Skin of body (tissue), 3 donors: ENCODE measurements at places on chromosomes 11 and 22.

GRCh38 chr11:124800226-124800929, at the start of gene MSANTD2:
Gene MSANTD2, minus strand, starts transcription at chr11:124800406. Its CDS starts 26 bp downstream, at chr11:124800380.
- DNase-seq = peak; percentile 91

DNA sequence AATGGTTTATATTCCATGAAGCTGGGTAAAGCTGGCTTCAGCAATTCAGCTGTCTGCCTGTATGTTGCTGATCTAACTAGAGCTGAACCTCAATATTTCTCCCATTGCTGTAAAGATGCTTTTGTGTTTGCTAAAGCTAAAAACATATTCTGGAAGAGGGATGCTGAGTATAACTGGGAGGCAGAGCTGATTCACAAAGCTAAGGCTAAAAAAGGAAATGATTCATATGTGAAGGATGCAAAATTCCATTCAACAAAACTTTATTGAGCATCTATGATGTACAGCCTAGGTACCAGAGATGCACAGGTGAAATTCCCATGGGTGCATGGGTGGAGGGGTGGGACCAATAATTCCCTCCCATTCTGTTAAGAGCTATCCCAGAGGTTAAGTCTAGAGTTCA, 193.9 kb downstream of the KIF18A start:
- no peak for DNase-seq

DNA sequence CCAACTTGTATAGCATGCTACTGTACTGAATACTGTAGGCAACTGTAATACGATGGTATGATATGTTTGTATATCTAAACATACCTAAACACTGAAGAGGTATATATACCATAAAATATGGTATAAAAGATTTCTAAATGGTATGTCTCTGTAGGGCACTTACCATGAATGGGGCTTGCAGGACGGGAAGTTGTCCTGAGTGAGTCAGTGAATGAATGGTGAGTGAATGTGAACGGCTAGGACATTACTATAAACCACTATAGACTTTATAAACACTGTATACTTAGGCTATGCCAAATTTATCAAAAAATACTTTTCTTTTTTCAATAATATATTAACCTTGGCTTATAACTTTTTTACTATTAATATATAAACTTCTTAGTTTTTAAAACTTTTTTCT, 66.8 kb downstream of the ZC3H12C start:
- DNase-seq = no peak

- DNase-seq = no peak
Observed at GRCh38 chr11:19868871-19869270, 156.2 kb downstream of the NAV2 start.

GRCh38 chr22:50139843-50140415, 30.6 kb upstream of the PANX2 start:
- DNase-seq = no peak

DNA sequence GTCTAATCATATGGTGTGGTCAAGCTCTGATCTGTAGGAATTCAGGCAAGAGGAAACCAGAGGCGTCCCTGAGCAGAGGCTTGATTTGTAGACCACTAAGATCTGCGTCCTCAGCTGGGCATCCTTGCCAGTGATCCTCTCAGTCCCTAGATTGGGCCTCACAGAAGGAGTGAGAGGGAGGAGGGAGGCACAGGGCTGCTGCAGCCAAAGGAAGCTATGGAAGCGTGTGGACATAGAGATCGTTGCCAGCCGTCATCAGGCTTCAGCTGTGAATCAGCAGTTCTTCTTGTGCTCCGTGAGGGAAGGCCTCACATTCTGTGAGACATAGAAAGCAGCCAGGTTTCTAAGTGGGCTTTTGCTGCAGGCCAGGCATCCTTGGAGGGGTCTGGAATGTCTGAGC, 254.6 kb upstream of the KIRREL3 start:
- DNase-seq = no peak

GRCh38 chr11:94131047-94131717, 2.5 kb downstream of the PANX1 start:
- DNase-seq = no peak

GRCh38 chr11:72009156-72009555, 10.4 kb downstream of the IL18BP start:
- no peak for DNase-seq

DNA sequence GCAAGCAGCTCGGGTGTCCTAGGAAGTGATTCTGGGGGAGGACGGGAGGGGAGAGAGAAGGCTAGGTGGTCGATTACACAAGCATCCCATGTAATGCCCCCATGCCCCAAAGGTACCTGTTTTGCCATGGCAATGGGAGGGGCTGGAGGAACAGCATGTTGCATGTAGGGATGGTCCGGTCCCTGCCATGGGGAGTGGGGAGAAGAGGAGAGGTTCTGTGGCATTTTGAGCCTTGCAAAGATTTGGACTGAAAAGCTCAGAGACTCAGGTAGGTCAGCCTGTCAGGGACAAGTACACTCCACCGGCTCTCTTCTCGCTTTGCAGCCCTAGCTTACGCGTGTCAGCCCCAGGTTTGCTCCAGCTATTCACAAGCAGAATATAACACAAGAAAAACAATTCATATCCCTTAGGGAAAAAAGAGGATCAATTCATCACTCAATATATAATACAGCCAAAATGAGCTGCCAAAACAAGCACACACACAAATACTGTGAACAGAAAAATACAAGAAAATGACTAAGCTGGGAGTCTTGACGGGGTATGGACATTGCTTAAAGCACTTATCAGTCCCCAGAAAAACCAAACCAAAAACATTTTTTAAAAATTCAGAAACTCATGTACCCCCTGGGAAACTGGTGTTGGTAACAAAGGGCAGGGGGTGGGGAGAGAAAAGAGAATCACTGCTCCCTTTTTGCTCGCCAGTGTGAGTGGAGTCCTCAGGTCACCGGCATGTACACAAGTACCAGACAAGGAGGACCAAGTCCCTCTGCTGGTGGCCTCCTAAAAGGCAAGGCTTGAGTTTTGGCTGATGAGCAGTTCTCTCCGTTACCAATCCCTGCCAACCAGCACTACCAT, 21.6 kb downstream of the APOL5 start:
- no peak for DNase-seq

- peak; percentile 13 for DNase-seq
Observed at GRCh38 chr11:96256215-96257011, 86.6 kb downstream of the MAML2 start.

DNA sequence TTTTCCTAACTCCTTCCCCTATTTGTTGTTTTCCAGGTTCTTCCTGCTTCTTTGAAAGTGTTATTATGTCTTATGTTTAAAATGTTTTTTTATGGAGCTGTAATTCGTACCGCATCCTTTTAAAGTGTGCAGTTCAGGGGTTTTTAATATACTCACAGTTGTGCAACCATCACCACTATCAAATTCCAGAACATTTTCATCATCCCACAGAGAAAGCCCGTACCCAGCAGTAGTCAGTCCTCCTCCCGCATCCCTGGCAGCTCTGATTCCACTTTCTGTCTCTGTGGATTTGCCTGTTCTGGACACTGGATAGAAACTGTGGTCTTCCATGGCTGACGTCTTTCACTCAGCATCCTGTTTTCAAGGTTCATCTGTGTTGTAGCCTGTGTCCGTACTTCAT, 73.7 kb downstream of the JAM3 start:
- DNase-seq = no peak

GRCh38 chr11:95831198-95831883, 41.0 kb downstream of the CEP57 start:
- DNase-seq = peak; percentile 3

DNA sequence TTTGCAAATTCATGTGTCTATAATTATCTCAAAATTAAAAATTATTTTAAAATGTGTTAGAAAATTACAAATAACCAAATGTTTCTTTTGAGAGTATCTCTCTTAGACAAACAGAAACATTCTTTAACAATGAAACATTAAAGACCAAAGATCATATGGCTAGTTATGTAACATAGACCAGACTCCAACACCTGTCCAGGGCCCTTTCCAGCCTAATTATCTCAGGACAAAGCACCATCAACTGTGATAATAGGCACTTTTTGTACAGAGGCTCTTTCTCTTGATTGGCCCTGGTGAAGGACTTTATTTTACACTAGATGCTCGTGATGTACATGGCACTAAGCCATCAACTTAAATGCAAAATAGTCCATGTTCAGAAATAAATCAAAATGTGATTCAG, 5.0 kb upstream of the PLEKHA7 start:
- no peak for DNase-seq

DNA sequence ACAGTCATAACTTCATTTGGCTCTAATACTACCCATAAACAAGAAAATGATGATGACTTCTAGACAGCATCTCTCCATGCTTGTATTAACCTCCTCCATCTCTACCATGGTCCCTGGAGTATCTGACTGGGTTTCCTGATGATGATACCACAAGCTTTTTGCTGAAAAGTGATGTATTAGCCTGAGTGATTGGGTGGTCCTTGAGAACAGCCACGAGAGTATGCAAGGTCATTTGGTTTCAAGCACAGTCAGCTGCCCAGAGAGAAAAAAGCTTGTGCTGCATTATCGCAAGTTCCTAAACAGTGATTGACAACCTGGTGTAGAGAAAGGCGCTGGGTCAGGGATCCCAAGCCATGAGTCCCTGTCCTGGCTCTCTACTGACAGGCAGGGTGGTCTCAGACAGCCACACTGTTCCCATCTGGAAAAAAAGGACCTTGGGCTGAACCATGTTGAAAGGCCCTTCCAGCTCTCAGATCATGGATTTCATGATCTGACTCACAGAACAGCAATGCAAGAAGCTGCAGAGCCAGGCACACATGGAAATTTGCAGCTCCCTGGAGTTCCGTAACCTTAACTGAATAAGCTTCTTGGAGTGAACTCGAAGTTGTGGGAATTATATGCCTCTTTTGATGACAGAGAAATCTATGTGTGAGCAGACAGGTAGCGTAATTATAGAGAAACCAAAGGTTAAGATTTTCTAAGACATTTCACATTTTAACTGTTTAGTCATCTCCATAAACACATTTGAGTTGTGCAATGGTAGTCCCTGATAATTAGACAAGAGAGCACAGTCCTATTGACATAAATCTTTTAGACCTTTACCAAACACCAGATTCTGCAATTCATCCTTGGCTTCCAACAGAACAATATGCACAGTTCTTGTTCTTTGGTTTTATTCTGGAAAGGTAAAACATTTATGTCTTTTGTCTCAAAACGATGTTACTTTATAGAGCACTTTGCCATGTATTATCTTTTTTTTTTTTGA, 54.1 kb upstream of the UBASH3B start:
- peak; percentile 71 for DNase-seq

GRCh38 chr11:61769169-61769920, 16.9 kb downstream of the MYRF start:
- DNase-seq = no peak

GRCh38 chr11:61587951-61588727, 7.3 kb upstream of the SYT7 start:
- DNase-seq = no peak

GRCh38 chr11:122242731-122243130, 126.7 kb upstream of the BLID start:
- peak; percentile 22 for DNase-seq

GRCh38 chr11:74566146-74566960, 26.0 kb upstream of the POLD3 start:
- no peak for DNase-seq
